ENCODE measurements at places on chromosomes 7 and 10. TPM values are rescaled to one million over a fixed set of nuclear protein-coding genes. Genes with fewer than 3 reads are reported as not detected.
A peak's percentile ranks its signal among the peaks of the same experiment; 100 is the strongest.

Gene CFAP46
- 1.5 TPM for total RNA-seq

Gene PWWP2B
- 3.7 TPM for total RNA-seq

Gene SNX8
- total RNA-seq = 6.3 TPM

Gene CCDC71L
- 31.0 TPM for total RNA-seq

Gene LBX1
- total RNA-seq = not detected

Gene PON2
- total RNA-seq = not detected

Gene TAS2R40
- not detected for total RNA-seq

Gene MSS51
- 5.7 TPM for total RNA-seq

DNA sequence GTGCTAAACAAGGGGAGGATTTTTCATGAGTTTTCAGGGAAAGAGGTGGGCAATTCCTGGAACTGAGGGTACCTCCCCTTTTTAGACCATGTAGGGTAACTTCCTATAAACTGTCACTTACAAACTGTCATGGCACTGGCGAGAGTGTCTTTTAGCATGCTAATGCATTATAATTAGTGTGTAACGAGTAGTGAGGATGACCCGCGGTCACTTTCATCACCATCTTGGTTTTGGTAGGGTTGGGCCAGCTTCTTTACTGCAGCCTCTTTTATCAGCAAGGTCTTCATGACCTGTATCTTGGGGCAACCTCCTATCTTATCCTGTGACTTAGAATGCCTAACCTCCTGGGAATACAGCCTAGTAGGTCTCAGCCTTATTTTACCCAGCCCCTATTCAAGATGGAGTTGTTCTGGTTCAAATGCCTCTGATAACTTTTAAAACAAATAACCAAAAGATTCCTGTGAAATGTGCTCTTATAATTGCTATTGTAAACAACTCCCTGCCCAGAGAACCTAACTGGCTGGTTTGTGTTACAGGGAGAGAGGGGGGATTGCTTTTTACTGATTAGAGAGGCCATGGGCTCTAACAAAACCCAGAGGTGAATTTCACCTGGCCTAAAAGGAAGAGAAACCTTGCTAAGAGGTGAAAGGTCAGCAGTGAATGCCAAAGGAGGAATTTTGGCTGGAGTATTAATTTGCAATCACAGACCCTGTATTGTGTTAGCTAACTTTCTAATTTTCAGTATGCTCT lies 64.3 kb downstream of the EEPD1 start:
- H3K4me3 ChIP-seq = peak overlapping the region; percentile 7
- 0 out of 2 replicates have a peak, but pooled peaks cover 5% of the 10 kb centered on the region for H3K36me3 ChIP-seq
- H3K27me3 ChIP-seq = no peaks in the 10 kb centered on the region
- no peak for DNase-seq
- peaks cover 58% of the 10 kb centered on the region for H3K4me1 ChIP-seq
- peak overlapping the region; percentile 75 for H3K27ac ChIP-seq

DNA sequence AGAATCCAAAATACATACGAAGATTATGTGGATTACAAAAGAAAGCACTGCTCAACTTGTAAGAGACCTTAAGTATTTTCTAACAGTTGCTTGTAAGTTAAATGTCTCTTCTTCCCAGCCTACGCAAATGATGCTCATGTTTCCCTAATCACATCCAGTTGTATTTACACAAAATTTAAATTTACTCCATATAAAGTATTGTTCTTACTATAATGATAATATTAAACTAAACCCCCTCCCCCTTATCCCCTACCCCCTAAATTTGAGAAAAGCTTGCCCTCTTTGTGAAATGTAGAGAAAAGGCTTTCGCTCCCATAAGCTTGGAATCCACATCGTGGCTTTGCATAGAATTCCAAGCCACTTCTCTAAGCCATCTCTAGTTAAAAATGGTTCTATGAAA lies 29.4 kb downstream of the ANKMY2 start:
- no peak overlapping the region for H3K27ac ChIP-seq
- peaks cover 22% of the 10 kb centered on the region for H3K36me3 ChIP-seq
- no peak overlapping the region for H3K4me3 ChIP-seq
- peaks cover 23% of the 10 kb centered on the region for H3K4me1 ChIP-seq

DNA sequence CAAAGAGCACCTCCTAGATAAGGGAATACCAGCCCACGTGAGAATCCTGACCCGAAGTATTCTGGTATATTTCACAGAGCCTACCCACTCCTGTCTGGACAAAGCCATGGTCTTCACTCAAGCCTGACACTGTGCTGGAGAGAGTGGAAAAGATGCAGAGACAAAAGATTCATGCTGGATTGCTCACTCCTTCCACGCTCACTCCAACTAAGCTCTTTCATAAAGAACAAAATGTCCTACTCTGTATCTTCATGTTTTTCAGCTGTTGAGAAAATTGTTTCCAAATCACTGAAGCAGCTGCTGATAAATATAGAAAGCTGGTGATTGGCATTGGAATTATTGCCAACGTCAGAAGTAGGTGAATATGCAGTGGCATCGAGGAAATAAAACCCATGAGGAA lies 106.0 kb downstream of the ABLIM1 start:
- H3K36me3 ChIP-seq = no peaks in the 10 kb centered on the region
- no peaks in the 10 kb centered on the region for H3K27me3 ChIP-seq
- peaks cover 13% of the 10 kb centered on the region for H3K4me1 ChIP-seq
- no peak overlapping the region for H3K27ac ChIP-seq
- no peak overlapping the region for H3K4me3 ChIP-seq

- H3K36me3 ChIP-seq = no peaks in the 10 kb centered on the region
- no peak overlapping the region for H3K27ac ChIP-seq
- H3K4me3 ChIP-seq = no peak overlapping the region
- no peaks in the 10 kb centered on the region for H3K4me1 ChIP-seq
- H3K27me3 ChIP-seq = no peaks in the 10 kb centered on the region
These were observed 115.7 kb downstream of the OAT start for GRCh38 chr10:124302951-124303505.

- H3K27me3 ChIP-seq = no peaks in the 10 kb centered on the region
- H3K4me3 ChIP-seq = no peak overlapping the region
- H3K27ac ChIP-seq = no peak overlapping the region
- no peaks in the 10 kb centered on the region for H3K4me1 ChIP-seq
These were observed 580.5 kb downstream of the INHBA start for GRCh38 chr7:41122256-41122987.

- H3K36me3 ChIP-seq = no peaks in the 10 kb centered on the region
- no peak overlapping the region for H3K4me3 ChIP-seq
- no peak for DNase-seq
- no peaks in the 10 kb centered on the region for H3K27me3 ChIP-seq
These were observed 29.0 kb downstream of the AKR1D1 start for GRCh38 chr7:138105221-138105620.

GRCh38 chr7:2251841-2252771 lies 10.1 kb downstream of the NUDT1 start:
- H3K36me3 ChIP-seq = no peaks in the 10 kb centered on the region
- no peak for DNase-seq
- no peak overlapping the region for H3K4me3 ChIP-seq
- H3K27ac ChIP-seq = no peak overlapping the region
- no peaks in the 10 kb centered on the region for H3K27me3 ChIP-seq

DNA sequence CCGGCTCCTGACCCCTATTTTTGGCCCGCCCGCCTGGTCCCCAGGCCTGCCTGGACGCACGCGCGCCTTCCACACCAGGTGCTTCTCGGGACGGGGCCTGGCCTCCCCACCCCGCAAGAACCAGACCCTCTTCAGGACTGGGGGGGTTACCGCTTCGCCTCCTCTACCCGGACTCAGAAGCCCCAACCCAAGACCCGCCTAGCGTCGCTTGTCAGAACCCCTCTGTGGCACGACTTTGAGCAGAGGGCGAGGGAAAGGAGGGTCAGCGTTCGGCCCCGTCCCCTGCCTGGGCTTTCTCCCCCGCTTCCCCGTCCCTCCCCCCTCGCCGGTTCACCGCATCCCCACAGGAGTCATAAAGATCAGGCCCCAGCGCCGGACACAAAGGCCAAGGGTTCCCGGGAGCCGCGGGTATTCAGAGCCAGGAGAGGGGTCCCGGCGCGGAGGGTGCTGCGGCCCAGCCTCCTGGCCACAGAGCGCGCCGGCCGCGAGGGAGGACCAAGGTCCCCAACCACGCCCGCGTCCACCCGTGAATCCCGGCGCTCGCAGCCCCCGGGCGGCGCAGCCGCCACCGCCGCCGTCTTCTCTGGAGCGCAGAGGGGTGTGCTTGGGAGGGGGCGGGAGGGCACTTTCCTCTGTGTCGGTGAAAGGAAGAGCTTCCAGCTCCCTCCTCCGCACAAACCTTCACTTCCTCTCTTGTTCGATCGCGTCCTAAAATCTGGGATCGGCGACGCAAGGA lies 351.9 kb downstream of the DNAJB6 start:
- DNase-seq = no peak
- no peaks in the 10 kb centered on the region for H3K27me3 ChIP-seq
- H3K36me3 ChIP-seq = no peaks in the 10 kb centered on the region
- H3K4me3 ChIP-seq = no peak overlapping the region
- no peak overlapping the region for H3K27ac ChIP-seq

GRCh38 chr7:99943641-99944496 lies 14.4 kb upstream of the GJC3 start:
- H3K27ac ChIP-seq = peak overlapping the region; percentile 75
- H3K27me3 ChIP-seq = no peaks in the 10 kb centered on the region
- H3K4me3 ChIP-seq = peak overlapping the region; percentile 54
- H3K4me1 ChIP-seq = peaks cover 25% of the 10 kb centered on the region
- H3K36me3 ChIP-seq = no peaks in the 10 kb centered on the region

DNA sequence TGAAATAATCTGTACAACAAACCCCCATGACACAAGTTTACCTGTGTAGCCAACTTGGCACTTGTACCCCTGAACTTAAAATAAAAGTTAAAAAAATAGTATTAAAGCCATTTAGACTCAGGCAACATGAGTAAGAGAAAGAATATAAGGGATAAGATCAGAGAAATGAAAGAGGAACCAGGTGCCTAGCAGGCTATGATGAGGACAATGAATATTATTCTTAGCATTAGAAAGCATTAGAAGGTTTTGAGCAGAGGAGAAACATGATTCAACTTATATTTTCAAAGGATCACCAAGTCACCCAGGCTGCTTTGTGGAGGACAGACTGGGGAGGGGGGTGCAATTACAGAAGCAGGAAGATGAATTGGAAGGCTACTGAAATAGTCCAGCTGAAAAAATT lies 48.1 kb upstream of the TES start:
- peaks cover 10% of the 10 kb centered on the region for H3K4me1 ChIP-seq
- no peak overlapping the region for H3K4me3 ChIP-seq
- no peak for DNase-seq

DNA sequence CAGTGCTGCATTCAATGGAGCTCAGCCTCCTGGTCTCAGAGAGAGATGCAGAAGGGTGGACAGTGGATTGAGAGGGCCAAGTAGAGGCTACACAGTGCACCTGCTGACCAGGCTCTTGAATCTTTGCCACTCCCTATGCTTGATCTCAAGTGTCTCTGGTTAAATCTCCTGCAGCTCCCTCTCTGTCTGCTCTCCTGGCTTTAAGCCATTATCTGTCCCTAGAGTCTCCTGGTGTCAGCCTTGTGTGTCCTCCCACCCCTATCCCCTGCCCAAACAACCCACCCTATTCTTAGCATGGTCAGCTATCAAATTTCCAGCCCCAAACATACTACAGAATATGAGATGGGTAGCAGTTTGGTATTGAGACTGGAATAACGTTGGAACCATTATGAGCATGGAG lies 479.3 kb upstream of the CELF2 start:
- no peaks in the 10 kb centered on the region for H3K36me3 ChIP-seq
- no peak overlapping the region for H3K4me3 ChIP-seq
- no peaks in the 10 kb centered on the region for H3K27me3 ChIP-seq
- H3K4me1 ChIP-seq = no peaks in the 10 kb centered on the region
- DNase-seq = no peak

GRCh38 chr7:28136885-28137284 lies 43.7 kb downstream of the JAZF1 start:
- no peak overlapping the region for H3K4me3 ChIP-seq
- H3K27me3 ChIP-seq = no peaks in the 10 kb centered on the region
- H3K36me3 ChIP-seq = no peaks in the 10 kb centered on the region
- DNase-seq = no peak
- no peak overlapping the region for H3K27ac ChIP-seq

GRCh38 chr10:34716958-34717357 lies 98.1 kb downstream of the PARD3 start:
- no peak for DNase-seq
- H3K27me3 ChIP-seq = no peaks in the 10 kb centered on the region
- H3K27ac ChIP-seq = no peak overlapping the region
- no peaks in the 10 kb centered on the region for H3K4me1 ChIP-seq
- H3K4me3 ChIP-seq = no peak overlapping the region

DNA sequence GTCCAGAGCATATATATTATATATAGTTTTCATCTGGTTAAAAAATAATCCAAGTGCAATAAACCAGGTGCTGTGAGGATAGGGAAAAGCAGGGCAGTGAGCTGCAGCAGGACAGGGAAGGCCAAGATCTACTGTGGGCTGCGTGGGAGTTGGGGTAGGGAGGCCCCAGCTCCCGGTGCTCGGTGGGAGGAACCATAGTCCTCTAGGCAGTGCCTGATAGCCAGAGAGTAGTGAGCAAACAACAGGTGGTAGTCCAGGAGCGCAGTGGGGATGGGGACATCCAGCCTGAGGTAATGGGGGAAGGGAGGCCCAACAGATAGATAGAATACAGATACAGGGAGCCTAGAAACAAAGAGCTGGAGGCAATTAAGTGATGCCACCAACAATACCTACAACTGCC lies 4.1 kb upstream of the BMPR1A start:
- no peaks in the 10 kb centered on the region for H3K36me3 ChIP-seq
- no peak overlapping the region for H3K4me3 ChIP-seq
- peaks cover 10% of the 10 kb centered on the region for H3K4me1 ChIP-seq
- no peak for DNase-seq

DNA sequence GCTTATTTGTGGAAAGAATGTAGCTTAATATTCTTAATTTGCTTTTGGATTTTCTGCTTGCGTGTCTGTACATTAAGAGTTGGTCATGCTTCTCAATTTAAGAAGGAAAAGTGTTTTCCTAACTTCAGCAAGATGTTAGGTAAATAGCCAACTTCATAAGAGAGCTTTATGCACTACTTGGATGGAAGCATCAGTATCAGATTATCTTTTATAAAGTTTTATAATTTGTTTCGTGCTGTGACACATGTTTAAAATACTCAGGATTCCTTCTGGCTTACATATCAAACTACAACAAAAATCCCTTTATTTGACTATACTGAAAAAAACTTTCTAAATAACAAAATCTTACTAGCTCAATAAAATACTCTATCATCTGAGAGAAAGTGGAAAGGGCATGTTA lies 34.8 kb upstream of the AGR2 start:
- H3K4me1 ChIP-seq = peaks cover 31% of the 10 kb centered on the region
- H3K4me3 ChIP-seq = no peak overlapping the region
- H3K36me3 ChIP-seq = no peaks in the 10 kb centered on the region
- no peak for DNase-seq
- no peaks in the 10 kb centered on the region for H3K27me3 ChIP-seq

- H3K27ac ChIP-seq = no peak overlapping the region
- no peak overlapping the region for H3K4me3 ChIP-seq
- DNase-seq = no peak
- no peaks in the 10 kb centered on the region for H3K27me3 ChIP-seq
- no peaks in the 10 kb centered on the region for H3K4me1 ChIP-seq
These were observed 9.1 kb upstream of the ASIC3 start for GRCh38 chr7:151038951-151039849.
